ENCODE measurements at places on chromosomes 7 and 10. TPM values are rescaled to one million over a fixed set of nuclear protein-coding genes. Genes with fewer than 3 reads are reported as not detected.

OIT3 gene
- polyA plus RNA-seq, result 10.6 TPM

SFRP5 gene
- polyA plus RNA-seq, result 110 TPM

RBP4 gene
- 2.0 TPM for polyA plus RNA-seq

EDRF1 gene
- polyA plus RNA-seq, result 13.2 TPM

CYP3A5 gene
- 1,093 TPM for polyA plus RNA-seq

OR2A1 gene
- not detected for polyA plus RNA-seq

RAMP3 gene
- polyA plus RNA-seq, result 2.3 TPM

SEC61A2 gene
- polyA plus RNA-seq, result 1.4 TPM

MSMB gene
- polyA plus RNA-seq, result 1.4 TPM

MRPS33 gene
- polyA plus RNA-seq, result 119 TPM

EPHB6 gene
- polyA plus RNA-seq, result 1.7 TPM

CD36 gene
- polyA plus RNA-seq, result 55.4 TPM

BTAF1 gene
- polyA plus RNA-seq, result 6.0 TPM

SPDYE1 gene
- not detected for polyA plus RNA-seq

SFTPA1 gene
- 3.5 TPM for polyA plus RNA-seq

MACROH2A2 gene
- 4.1 TPM for polyA plus RNA-seq

NPY gene
- 4.3 TPM for polyA plus RNA-seq

CADPS2 gene
- polyA plus RNA-seq, result 26.6 TPM

FAM24B gene
- 3.9 TPM for polyA plus RNA-seq

MRLN gene
- not detected for polyA plus RNA-seq

IFIT1 gene
- 2.0 TPM for polyA plus RNA-seq

NFE2L3 gene
- 1.8 TPM for polyA plus RNA-seq

NRP1 gene
- polyA plus RNA-seq, result 22.0 TPM

GSTO2 gene
- 45.4 TPM for polyA plus RNA-seq

BHLHA15 gene
- not detected for polyA plus RNA-seq

CDNF gene
- polyA plus RNA-seq, result not detected

ACTL6B gene
- polyA plus RNA-seq, result not detected

FZD8 gene
- 4.3 TPM for polyA plus RNA-seq

ABCC2 gene
- 91.7 TPM for polyA plus RNA-seq

CALD1 gene
- 62.8 TPM for polyA plus RNA-seq

SRRM3 gene
- polyA plus RNA-seq, result 2.8 TPM

CLCN1 gene
- polyA plus RNA-seq, result not detected
